GM12864 (cell line): ENCODE measurements at places on chromosomes 12 and 14.
A peak's percentile ranks its signal among the peaks of the same experiment; 100 is the strongest.

DNA sequence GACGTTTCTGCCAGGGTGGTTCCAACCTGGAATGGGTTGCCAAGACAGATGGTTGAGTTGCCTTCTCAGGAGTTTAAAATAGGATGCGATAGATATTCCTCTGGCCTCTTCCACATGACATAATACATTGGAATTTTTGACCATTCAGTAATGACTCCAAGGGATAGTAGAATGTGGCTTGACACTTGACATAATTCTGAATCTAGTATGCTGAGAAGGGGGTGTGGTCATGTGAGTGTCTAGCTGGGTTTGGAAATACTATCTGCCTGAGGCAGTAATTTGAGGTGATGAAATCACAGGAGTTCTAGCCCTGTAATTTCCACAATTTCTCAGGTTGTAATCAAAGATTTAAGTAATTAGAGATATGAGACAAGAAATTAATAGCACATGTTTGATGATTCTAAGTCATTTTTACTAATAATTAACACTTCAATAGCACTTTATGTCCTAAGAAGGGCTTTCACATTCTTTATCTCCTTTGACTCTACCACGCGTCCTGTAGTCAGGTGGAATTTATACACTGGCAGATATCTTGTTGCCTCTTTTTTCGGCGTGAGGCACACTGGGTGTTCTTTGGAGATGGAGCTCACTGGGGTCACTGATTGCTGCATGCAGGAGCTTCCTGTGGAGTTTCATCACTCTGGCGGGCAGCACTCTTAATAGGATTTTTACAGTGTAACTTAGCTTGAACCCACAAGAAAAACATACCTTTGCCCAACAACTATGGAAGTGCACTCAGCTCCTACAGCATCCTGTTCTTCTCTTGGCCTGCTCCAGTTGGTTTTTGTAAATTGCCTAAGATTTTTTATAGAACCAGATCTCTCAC, 3.2 kb upstream of the AMIGO2 start:
- no peak for DNase-seq

DNA sequence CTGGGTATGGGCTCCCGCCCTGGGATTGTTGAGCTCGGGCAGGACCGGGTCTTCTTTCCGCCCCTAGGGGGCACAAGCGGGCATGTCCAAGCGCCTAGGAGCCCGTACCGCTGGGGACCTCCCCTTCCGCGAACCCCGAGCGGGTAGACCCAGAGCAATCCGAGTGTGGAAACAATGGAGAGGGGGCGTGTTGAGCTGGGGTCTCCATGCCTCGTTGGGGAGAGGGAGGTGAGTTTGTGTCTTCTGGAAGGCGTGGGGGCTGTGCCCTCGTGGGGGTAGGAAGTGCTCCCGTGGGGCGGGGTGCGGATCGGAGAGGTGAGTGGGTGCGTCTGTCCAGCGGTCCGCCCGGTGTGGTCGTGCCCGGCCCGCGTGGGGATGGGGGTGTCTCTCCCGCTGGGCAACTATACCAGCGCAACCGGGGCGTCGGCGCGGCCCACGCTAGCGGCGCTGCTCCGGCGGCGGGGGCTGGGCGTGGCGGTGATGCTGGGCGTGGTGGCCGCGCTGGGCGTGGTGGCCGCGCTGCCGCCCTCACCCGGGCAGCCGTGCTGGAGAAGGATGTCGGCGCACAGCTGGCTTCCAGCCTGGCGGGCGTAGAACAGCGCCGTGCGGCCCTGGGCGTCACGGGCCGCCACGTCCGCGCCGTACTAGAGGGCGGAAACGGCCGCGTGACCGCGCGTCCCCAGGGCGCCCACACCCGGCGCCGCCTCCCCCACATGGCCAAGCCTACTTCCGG, 12.2 kb downstream of the AGAP2 start:
- no peak for DNase-seq

GRCh38 chr12:7190268-7191055, 976 bp downstream of the PEX5 start:
- DNase-seq: no peak

GRCh38 chr12:57204454-57204853, 12.1 kb upstream of the NXPH4 start:
- no peak for DNase-seq

DNA sequence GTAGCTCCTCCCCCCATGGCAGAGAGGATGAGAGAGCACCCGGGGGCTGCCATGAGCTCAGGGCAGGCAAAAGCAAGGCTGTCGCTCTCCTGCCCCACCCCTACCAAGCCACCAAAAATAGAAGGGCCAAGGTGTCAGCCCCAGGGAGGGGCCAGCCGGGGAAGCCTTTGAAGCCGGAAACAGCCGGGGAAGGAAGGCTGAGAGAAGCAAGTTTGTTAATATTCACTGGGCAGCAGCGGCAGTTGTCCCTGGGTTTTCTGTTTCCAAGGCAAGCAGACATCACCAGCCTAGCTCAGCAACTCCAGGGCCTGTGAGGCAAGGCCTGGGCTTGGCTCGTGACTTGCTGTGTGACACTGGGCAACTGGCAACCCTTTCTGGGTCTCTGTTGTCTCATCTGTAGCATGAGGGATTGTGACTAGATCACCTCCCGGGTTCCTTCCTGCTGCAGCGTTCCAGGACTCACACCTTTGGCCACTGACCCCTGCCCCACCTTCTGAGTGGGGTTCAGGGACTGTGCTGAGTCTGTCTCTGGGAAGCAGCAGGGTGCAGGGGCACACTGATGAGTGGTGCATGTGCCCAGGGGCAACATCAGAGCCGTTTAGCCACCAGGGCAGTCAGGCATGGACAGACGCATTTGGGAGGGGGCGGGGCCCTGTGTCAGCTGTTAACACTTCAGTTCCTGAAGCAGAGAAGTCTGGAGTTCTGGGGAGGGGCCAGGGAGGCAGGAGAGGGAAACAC, 24.3 kb downstream of the SYNDIG1L start:
- DNase-seq: peak; percentile 47

GRCh38 chr12:124510301-124510970, 57.0 kb downstream of the NCOR2 start:
- no peak for DNase-seq

GRCh38 chr14:54840336-54840735, 62.3 kb downstream of the GCH1 start:
- DNase-seq: no peak

GRCh38 chr12:25819691-25820090, 138.8 kb upstream of the RASSF8 start:
- DNase-seq: no peak

GRCh38 chr12:39958377-39958776, 147.5 kb downstream of the SLC2A13 start:
- no peak for DNase-seq

DNA sequence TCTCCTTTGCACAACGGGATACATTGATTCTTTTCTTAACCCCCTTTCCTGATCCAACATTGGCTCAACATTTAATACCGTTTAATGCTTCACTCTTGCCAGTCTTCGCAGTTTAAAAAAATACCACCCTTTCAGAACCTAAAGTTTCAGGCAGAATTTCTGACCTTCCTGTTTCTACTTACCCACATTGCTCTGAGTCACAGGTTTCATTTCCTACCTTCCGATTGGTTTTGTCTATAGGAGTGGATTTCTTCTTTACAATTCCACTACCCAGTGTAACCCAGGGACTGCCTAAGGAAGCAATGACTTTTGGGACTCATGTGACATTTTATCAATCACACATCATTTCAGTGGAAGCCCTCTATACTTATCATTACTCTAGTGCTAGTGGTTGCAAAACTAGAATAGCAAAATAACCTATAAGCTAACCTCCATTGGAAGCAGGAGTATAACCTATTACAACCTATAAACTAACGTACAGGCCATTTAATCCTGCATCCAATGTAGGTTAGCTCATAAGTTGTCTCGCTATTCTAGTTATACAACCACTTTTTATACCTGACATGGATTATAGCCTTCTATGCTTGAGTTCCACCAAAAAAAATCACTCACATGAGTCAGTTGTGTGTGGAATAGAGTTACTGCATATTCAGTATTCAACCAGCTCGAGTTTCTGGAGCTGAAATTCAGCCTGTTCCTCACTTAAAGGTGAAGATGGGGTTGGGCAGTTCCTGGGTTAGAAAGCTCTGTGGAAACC, 64.9 kb upstream of the KITLG start:
- no peak for DNase-seq
